T-cell (primary cell): ENCODE measurements at places on chromosomes 3 and 15.

DNA sequence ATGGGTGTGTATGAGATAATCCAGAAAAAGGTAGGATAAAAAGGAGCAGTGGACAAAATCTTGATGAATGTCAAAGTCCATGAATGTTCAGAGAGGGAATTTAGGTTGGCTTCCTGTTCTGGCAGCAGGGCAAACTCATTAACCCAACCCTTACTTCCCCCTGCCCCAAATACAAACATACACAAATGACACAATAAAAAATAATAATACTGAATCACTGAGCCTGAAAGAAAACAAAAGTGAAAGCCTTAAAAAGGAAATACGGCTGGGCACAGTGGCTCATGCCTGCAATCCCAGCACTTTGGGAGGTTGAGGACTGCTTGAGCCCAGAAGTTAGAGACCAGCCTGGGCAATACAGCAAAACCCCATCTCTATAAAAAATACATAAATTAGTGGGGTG is 62.9 kb downstream of the GPR176 start:
- DNase-seq = no peak

DNA sequence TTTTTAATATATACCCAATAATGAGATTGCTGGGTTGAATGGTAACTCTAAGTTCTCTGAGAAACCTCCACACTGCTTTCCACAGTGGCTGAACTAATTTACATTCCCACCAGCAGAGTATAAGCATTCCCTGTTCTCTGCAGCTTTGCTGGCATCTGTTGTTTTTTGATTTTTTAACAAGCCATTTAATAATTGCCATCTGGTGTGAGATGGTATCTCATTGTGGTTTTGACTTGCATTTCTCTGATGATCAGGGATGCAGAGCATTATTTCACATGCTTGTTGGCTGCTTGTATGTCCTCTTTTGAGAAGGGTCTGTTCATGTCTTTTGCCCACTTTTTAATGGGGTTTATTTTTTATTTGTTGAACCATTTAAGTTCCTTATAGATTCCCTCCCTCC is 75.0 kb upstream of the EPHB3 start:
- no peak for DNase-seq

DNA sequence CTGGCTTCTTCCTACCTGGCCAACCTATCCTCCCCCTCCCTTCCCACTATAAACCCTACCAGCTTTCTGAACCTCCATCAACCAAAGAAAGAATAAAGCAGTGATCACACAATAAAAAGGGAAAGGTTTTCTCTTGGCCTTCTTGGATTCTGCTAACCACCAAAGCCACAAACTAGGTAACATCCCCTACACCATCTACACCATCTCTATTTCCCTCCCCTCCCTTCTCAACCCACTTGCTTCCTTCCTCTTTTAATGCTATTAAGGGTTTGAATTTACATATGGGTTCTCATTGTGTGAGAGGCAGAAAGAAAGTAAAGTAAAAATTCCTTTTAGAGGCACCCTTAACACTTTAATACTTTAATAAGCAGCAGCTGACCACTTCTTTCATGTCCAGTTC is 25.8 kb upstream of the RSL24D1 start:
- no peak for DNase-seq

- DNase-seq = no peak
These were observed 16.1 kb downstream of the ALS2CL start for GRCh38 chr3:46677411-46677726.

- no peak for DNase-seq
These were observed 652.3 kb upstream of the KCNMB2 start for GRCh38 chr3:177883957-177884356.

DNA sequence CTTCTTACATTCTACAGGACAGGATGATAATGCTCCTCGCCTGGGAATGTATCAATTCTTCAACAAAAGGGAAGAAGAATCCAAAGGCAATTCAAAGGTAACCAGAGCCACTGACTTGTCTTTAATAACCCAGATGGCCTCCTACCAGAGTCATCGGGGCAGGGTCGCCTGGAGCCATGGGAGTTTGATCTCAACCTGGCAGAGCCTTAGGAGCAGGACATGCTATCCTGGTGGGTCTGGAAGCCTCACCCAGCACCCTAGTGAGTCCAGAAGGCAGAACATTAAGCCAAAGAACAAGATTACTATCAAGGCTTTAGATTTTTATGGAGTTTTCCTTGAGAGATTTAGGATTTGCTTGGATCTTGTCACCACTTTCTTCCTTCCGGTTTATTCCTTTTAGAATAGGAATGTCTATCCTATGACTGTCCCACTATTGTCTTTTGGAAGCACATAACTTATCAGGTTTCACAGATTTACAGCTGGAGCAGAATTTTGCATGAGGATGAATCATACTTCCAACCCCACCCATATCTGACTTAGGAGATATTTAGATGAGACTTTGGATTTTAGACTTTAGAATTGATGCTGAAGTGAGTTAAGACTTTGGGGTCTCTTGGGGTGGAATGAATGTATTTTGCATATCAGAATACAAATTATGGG is 330.3 kb upstream of the GOLIM4 start:
- DNase-seq = no peak

GRCh38 chr3:25056803-25057351 is 371.2 kb upstream of the RARB start:
- no peak for DNase-seq
